ENCODE measurements at places on chromosomes 12 and 14.
A peak's percentile ranks its signal among the peaks of the same experiment; 100 is the strongest.

GRCh38 chr12:111361073-111361716 is 7.7 kb downstream of the PHETA1 start:
- DNase-seq: no peak

GRCh38 chr12:3271639-3272038 is 194.5 kb downstream of the TSPAN9 start:
- no peak for DNase-seq

- DNase-seq: peak; percentile 5
Observed at GRCh38 chr14:30874999-30875787, 834 bp downstream of the COCH start.

DNA sequence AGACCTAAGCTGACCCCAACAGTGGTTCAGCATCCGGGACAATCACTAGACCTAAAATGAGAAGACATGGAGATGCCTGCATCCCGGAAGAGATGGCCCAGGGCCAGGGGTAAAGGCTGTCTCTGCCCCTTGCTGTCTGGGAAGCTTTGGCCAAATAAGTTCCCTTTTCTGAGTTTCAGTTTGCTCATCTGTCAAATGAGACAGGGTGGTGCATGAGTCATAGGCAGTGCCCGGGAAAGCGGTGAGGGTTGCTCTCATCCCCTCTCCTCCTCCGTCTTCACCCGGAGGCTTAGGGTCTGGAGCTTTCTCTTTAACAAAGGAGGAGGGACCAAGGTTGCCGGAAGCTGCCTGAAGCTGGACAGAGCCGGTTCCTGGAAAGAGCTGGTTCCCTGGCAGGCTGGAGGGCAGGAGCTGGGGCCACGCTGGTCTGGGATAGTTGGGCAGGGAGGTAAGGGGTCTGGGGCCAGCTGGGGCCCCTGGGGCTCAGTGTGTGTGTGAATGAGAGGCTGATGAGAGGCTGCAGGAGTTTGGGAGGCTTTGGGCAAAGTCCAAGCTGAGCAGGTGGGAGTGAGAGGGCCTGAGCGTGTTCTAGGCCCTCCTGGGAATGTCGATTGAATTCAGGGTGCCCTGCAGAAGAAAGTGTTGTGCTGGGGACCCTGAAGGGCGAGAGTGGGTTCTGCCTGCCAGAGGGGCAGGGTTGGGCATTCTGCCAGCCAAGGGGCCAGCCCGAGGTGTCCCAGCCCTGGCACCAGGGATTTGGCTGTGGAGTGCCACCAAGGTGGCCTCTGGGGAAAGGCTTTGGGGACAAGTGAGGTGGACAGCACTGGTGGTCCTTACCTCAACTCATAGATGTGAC is at the start of gene SDSL:
Gene SDSL, plus strand, starts transcription at position 351 of the 856 bp plus-strand sequence. CDS start 5,603 bp downstream, outside the sequence.
- no peak for DNase-seq

GRCh38 chr12:51389302-51389999 is 1.8 kb downstream of the GALNT6 start:
- DNase-seq: no peak

DNA sequence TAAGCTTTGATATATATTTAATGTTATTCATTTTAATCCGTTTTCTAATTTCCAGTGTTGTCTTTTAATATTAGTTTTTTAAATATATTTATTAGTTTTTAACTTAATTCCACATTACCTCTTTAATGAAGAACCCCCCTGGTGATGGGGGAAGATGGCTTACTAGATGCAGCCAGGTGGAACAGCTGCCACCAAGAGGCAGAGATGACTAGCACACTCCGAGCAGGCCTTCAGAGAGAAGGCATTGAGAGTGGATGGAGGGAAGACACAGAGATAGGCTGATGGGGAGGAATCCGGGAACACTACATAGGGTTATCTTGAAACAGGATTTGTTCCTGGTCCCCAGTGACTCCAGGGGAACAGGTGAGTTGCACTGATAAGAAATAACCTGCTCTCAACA is 771.6 kb downstream of the LRFN5 start:
- DNase-seq: no peak

GRCh38 chr14:100076133-100076532 is 10.9 kb downstream of the EVL start:
- DNase-seq: no peak

DNA sequence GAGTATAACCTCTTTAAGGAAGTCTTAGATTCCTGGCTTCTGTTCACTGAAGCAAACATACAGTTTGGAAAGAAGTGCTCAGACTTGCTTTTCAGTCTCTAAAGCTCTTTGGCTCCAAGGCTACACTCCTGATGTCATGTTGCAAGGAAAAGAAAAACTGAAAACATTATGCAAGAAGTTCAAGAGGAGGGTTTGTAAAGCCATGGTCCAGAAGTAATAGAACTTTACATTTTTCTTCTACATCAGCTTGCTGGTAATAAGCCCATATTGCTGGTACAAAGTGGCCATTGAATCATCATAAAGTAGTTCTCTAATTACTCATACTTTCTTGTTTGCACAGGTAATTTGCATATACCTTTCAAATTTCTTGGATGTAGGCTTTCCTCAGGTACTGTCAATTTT is 83.6 kb downstream of the BBS10 start:
- no peak for DNase-seq

DNA sequence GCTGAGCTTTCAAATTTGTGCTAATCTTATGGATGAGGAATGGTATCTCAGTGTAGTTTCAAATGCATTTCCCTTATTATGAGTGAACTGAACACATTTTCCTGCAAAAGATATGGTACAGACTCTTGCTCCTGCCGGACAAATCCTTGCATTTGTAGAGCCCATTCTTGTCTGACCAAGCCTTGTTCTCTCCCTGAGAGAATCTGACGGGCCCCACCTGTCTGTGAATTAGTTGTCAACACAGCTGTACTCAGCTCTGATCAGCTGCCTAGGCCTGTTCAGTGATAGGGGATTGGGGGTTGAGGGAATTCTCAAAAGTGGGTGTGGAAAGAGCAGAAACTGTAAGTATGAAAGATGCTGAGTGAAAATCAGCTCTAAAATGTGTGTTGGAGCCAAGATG is 42.8 kb upstream of the SCN8A start:
- DNase-seq: no peak

All from stimulated activated CD4-positive, alpha-beta T cell treated with anti-CD3 and anti-CD28 coated beads, Interleukin-4, amount 100 ng/mL, for 1 hour (primary cell).